ENCODE measurements at places on chromosomes 5 and 9.

DNA sequence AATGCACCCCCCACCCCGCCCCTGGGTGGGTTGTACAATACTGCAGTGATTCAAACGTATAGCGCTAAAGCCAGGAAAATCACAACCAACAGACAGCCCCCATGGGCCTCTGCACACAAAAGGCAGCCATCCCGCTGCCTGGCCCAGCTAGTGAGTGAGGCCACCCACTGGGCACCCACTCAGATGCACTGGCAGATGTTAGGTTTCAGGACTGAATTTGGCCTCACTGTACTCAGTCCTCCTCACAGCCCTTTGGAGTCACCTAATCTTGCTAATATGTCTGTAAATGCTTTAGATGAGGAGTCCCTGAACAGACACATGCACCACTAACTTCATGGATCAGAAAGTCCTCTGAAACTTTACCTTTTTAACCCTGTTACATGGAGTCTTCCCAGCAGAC is 87.7 kb downstream of the FSTL4 start:
- no peak for DNase-seq

GRCh38 chr5:99945478-99946442 is 589.4 kb upstream of the FAM174A start:
- no peak for DNase-seq

DNA sequence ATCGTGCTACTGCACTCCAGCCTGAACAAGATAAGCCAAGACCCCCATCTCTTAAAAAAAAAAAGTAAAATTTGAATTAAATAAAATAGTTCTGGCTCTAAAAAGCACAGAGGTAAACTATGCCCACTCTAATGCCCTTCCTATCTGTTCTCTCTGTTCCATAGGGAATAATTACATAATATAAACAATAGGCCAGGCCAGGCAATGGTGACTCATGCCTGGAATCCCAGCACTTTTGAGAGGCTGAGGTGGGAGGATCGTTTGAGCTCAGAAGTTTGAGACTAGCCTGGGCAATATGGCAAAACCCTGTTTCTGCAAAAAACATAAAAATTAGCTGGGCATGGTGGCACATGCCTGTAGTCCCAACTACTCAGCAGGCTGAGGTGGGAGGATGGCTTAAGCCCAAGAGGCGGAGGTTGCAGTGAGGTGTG is 47.4 kb downstream of the MYO10 start:
- no peak for DNase-seq

GRCh38 chr5:57407391-57407790 is 75.2 kb downstream of the ACTBL2 start:
- DNase-seq, result no peak

- DNase-seq, result no peak
Observed at GRCh38 chr9:126927419-126927818, 12.8 kb downstream of the RALGPS1 start.

GRCh38 chr5:81665795-81666194 is 85.1 kb downstream of the SSBP2 start:
- DNase-seq, result no peak

DNA sequence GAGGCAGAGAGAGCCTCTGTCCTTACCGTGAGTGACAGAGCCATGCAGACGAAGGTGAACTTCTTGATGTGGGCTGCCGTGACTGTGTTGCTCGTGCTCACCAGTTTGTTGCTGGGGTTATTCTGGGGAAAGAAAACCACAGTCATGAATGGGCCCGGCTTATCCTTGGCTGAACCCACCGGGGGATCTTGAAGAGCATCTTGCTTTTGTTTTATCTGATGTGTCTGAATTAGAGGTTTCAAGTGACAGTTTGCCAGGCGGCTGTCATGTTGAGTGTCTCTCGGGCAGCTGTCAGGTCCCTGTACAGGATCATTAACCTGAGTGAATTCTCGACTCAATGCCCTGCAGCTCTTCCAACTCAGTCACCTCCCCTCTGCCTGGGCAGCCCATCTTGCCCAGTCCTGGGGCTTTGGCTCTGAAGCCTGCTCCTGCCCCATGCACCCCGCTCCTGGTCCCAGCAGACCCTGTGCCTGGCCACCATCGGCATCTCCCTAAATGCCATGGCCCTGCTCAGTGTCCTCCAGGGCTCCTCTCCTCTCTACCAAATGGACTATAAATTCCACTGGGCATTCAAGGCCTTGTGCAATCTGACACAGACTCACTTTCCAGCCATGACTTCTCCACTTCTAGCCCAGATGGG is 77.4 kb downstream of the OTULIN start:
- no peak for DNase-seq

DNA sequence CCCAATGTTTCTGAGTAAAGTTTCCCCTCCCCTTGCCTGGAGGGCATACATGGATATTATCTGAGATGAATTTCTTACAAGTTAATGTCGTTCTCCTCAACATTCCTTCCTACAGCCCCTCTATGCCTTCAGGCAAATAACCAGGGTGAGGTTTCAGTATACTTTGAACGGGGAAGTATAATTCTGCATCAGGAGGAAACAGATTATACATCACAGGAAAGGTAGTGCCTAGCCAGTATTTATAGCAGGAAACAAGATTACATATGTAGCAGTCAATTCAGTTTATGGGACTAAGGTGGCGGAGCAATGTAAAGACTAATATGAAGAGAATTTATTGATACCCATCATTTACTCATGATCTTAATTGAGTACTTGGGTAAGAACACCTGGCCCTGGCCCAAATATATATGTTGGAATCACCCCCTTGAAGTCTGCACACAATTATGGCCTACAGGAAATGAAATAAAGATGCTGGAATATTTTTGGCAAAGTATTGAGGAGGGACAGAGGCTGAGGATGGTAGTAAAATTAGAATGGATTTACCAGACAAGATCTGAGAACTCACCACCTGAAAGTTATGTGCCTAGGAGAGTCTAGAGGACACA is 661.1 kb downstream of the PTPRD start:
- no peak for DNase-seq

GRCh38 chr9:78782858-78783257 is 485.9 kb downstream of the PSAT1 start:
- DNase-seq, result no peak

DNA sequence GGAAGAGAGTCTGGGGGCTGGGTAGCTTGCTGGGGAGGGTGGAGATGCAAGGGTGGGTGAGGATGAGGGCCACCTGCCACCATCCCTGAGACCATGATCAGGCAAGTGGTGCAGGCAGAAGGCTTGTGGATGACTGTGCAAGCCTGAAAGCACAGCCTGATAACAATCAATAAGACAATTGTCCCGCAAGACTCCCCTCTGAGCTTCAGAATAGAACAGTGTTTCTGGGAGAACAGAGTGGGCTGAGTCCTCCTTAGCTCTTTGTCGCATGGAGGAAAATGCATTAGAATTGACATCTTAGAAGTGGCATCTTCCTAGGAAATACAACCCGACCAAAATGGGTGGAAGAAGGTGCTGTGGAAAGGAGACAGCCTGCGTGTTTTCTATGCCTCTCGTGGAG is 6.6 kb downstream of the GADD45G start:
- no peak for DNase-seq

- DNase-seq, result no peak
Observed at GRCh38 chr5:5584751-5585150, 162.3 kb downstream of the ICE1 start.

DNA sequence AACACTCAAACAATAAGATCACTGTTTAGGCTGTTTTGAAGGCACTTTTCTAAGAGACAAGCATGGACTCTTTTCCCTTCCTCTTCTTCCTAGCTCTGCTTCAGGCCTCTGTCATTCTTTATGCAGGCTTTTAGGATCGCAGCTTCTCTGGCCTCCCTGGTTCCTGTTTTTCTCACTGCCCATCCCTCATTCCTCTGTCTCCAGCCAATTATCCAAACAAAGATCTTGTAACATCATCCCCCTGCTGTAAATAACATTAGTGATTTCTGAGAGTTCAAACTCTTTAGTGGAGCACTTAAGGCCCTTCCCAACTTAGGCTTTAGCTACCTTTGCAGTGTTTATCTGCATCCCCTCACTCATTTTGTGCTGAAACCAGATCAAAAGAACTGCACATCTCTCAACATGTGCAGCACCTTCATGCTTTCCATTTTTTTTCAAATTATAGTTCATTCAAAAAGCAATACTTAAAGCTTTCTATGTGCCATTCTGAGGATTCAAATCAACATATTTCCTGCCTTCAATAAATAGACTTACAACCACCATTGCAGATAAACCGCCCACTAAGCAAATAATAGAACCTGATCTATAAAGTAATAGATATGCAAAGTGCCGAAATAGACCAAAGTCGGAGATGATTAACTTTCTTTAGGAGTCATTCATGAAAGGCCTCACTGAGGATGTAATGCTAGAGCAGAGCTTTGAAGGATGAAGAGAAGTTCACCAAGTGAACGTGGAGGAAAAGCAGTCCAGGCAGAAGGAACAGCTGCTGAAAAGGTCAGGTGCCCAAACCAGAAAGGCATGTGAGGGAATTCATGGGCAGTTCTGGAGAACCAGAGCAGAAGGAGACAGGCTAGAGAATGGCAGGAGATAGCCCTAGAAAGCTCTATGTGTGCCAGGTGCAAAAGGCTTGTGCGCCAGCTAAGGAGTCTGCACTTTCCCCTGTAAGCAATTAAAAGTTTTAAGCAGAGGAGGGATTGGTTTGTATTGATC is 95.8 kb upstream of the ZNF366 start:
- DNase-seq, result no peak

GRCh38 chr5:87827539-87827938 is 414.8 kb upstream of the CCNH start:
- DNase-seq, result no peak

- no peak for DNase-seq
Observed at GRCh38 chr9:110036286-110036685, 171.7 kb downstream of the C9orf152 start.
